ENCODE measurements at places on chromosomes 1 and 21. TPM values are rescaled to one million over a fixed set of nuclear protein-coding genes. Genes with fewer than 3 reads are reported as not detected.

- DNase-seq = no peak
These were observed at the start of gene KRTAP12-2 for GRCh38 chr21:44666401-44667320. Gene KRTAP12-2, minus strand, starts transcription at chr21:44666927. Its CDS starts 41 bp downstream, at chr21:44666886.

DNA sequence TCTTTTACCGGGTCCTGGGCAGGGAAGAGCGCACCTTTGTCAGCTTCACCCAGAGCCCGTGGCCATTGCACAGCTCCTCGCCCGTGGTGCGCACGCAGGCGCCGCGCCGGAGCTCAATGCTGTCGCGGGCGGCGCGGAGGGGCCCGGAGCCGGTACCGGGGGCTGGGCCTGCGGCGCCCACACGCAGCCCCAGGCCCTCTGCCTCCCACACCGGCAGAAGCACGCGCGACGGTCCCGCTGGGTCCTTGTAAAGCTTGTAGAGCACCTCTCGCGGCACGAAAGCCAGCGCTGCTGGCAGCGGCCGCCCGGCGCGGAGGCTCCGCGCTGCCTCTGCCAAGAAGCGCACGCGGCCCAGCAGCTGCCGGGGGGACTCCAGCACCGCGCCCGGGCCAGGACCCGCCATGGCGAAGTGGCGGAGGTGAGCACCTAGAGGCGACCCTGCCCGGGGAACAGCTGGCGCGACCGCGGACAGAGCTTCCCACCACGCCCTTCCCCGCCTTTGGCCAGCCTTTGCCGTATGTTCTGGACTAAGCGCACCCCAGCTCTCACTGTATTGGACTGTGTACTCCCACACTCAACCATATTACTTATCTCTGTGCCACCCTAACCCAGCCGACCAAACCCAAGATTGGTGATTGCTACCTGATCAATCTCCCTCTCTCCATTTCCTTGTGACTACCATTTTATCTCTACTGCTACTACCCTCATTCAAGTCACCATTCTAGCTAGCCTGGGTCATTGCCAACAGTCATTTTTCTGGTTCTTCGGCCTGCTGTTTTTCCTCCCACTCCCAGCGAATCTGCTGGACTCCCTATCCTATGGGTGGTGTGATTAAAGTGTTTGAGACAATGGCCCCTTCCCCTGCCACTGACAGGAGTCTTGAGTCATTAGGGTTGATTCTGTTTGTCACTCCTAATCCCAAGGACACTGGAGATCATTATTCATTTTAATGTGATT lies at the start of gene HECTD3:
HECTD3 (minus strand) TSS at position 470 of the 957 bp plus-strand sequence; CDS start at position 403, 67 bp downstream.
- peak; percentile 90 for DNase-seq

- DNase-seq = peak; percentile 39
These were observed 8.1 kb downstream of the KRTAP10-1 start for GRCh38 chr21:44531606-44532564.

DNA sequence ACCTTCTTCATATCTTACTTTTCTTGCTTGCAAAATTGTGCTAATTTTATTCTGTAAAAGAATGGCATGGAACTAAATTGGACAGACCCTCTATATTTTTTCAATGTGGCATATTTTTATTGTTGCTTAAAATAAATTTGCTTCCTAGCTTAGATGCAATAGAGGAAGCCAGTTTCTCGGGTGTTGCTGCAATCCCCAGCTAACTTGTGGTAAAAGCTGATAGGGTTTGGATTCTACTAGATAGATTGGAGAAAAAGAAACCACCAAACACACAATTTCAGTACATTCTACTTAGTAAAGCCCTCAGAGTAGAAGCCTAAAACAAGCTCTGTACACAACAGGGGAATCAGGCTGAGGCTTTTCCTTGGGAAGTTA lies 49.5 kb upstream of the GCLM start:
- DNase-seq = no peak

GRCh38 chr1:77582905-77583304 lies 99.6 kb downstream of the ZZZ3 start:
- no peak for DNase-seq

GRCh38 chr1:228006786-228007048 lies at the start of gene WNT3A:
Gene WNT3A, plus strand, starts transcription at chr1:228006998. Its CDS starts 131 bp downstream, at chr1:228007129.
- DNase-seq = no peak

- no peak for DNase-seq
These were observed 82.2 kb upstream of the SLFNL1 start for GRCh38 chr1:41103766-41104165.

DNA sequence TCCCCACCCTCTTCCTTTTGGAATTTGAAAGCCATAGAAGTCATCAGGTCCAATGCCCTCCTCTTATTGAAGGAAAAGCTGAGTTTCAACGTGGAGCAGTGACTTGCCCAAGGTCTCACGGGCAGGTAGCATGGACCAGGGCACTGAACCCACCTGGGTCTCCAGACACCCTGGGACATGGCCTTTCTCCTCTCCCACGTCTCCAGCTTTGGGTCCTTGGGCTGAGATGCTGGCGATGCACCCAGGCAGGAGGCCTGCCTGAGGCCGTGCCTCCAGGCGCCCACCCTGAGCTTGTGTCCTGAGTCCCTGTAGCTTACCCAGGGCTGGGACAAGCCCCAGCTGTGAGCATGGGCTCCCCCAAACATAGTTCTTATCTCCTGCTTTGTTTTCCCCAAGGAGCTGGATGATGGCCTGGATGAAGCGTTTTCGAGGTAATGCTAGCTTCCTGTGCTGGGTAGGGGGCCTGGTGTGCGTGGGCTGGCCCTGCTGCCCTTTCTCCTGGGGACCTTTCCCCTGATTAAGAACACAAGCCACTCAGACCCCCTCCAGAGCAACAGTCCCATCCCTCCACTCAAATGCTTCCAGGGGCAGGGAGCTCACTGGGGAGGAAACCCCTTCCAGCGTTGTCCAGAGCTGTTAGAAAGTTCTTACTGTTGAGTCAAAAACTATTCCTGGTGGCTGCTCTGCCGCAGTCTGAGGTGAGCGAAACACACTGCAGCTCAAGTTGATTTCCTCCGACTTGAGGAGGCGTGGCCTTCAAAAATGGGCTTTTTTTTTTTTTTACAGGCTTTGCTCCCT lies 21.6 kb downstream of the LDLRAP1 start:
- DNase-seq = no peak

- no peak for DNase-seq
These were observed 18.4 kb downstream of the ZBTB17 start for GRCh38 chr1:15957221-15958095.

DNA sequence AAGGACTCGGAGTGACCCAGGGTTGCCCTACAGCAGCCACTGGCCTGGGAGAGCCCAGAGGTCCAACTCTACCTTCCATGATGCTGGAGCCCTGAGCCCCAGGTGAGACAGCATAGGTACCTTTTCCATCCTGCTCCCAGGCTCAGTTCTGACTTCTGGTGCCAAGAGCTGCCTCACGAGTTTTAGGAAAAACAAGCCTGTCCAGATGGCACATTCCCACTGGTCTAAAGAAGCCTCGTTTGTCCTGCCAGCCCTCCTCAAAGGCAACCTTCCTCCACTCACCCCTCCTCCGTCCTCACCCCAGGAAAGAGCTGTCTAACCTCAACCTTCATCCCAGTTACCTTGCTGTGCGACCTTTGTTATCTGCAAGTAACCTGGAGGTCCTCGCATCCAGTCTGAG lies 53.5 kb upstream of the PRELP start:
- DNase-seq = no peak

Gene GBP6
- total RNA-seq = not detected

Gene MPZ
- total RNA-seq = 2.4 TPM
